ENCODE measurements at places on chromosomes 2 and 18.

DNA sequence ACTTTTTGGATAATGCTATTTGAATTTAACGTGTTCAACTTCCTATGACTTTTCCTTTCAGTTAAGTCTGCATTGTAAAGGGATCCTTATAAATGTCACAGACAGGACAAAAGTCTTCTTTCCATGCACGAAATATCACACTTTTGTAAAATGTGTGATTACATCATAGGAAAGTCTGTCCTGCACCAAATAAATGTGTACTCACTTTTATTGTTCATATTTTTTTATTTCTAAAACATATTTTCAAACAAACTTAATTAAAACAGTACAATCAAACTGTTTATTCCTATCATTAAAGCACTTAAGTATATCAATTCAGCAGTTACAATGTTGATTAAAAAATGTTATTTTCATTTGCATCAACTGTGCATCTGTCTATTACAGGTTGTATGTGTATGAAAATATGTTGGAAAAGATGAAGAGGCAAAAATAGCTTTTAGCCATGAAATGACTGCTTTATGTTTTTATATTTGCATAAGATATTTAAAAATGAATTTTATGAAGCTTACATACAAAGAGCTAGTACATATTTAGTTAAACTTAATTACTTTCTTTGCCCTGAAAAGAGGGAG is 105.6 kb downstream of the CSRNP3 start:
- no peak for DNase-seq

GRCh38 chr2:49754381-49754780 is 600.1 kb upstream of the FSHR start:
- DNase-seq: no peak

GRCh38 chr2:232336241-232336736 is 42.3 kb upstream of the ALPP start:
- DNase-seq: no peak

- DNase-seq: no peak
Measured at GRCh38 chr18:29191263-29191662, 1014.3 kb upstream of the CDH2 start.

DNA sequence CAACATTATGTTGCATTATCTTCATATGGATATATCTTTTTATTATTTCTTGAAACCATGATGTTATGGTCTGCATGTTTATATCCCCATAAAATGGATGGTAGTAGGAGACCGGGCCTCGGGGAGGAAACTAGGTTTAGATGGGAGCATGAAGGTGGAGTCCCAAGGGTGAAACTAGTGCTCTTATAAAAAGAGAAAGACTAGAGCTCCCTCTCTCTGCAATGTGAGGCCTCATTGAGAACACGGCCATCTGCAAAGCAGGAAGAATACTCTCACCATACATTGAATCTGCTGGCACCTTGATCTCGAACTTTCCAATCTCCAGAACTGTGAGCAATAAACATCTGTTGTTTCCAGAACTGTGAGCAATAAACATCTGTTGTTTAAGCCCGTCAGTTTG is 64.0 kb downstream of the NXPH2 start:
- no peak for DNase-seq
